ENCODE measurements at places on chromosomes 5 and 9.

DNA sequence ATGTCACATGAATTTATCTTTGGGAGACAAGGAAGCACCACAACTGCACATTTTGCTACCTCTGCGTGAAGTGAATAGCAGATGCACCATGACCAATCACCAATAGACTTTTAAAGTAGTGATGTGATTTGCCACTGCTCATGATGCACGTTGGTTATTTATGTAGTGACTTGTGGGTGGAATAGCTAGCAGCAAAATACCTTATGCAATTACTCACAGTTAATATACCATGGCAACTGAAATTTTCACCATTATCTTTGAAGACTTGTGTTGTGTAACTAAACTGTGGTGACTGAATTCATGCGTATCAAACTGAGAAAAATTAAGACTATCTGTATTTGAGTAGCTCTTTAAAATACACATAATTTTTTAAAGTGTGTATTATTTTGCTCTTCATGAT, 46.2 kb upstream of the TUSC1 start:
- no peak for DNase-seq

- DNase-seq: no peak
Observed at GRCh38 chr9:14313378-14313940, 482 bp downstream of the NFIB start.

DNA sequence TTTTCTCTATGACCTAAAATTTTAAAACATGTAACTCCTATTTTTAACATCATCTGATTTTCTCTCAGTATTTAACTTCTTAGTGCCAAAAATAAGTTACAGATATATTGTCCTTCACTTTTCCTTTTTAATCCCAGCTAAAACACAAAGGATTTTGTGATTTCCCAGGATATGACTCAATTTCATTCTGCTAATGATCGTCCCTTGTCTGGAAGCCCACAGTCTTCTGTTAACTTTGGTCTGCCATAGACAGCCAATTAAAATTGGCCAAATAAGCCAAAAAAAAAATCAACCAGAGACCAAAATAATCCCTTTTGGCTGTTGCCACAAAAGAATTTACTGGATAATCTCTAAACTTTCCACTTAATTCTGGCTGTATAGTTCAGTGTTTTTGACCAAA, 124.5 kb upstream of the FST start:
- DNase-seq: no peak

DNA sequence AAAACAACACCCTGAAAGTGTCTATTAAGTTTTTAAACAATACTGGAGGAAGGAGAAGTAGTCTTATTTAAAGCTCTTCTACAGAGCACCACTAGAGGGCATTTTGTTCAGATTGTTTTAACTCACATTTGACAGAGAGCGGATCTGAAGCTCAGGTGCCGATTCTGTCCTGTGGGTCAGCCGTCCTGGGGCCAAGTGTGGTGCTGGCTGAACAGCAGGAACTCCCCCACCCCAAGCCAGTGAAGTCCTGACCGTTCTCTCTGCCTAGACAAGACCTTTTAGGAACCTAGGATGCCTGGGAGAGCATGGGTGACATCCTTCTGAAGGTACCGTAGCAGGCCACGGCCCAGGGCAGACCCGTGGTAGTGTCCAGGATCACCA, 3.9 kb downstream of the EXOC3 start:
- DNase-seq: peak; percentile 35

DNA sequence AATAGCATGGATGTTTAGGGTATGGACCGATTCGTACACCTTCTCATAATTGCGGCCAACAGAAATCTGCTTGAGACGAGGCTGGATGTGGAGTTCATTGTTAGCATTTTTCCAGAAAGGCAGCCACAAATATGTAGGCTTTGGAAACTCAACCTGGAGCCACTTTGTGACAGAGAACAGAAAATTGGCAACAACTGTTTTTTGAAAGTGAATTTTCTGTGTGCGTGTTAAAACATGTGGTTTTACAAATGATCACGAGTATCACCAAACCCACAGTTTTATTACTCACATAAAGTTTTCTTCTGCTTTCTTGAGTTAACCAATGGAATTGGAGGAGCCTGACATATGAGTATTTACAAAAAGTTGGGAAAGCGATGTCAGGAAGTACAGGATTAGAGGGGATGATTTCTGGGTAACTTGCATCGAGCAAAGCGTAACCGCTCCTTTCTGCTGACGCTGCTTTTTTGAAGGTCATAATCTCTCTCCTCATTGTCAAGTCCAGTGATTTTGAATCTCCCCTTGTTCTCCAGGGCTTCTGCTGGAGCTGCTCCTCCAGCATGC, 138.5 kb upstream of the TAF11L2 start:
- no peak for DNase-seq

DNA sequence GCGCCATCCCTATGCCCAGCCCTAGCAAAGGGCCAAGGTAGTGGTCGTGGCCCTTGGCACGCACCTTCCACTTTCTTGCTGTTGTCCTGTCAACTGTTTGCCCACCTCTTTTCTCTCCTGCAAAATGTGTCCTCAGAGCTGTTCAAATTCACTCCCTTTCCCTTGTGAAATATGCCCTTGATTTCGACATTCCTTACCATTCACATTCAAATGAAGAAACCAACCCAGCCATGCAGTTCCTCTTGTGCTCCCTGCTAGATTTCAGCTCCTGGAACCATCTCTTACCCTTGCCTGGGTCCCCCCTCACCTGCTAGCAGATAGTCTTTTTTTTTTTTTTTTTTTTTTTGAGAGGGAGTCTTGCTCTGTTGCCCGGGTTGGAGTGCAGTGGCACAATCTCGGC, 19.6 kb upstream of the HRH2 start:
- no peak for DNase-seq

- DNase-seq: no peak
Observed at GRCh38 chr5:1445313-1445688, at the start of gene SLC6A3. SLC6A3 (minus strand) TSS chr5:1445440; CDS start chr5:1443197, 2,243 bp downstream.

GRCh38 chr5:761854-762710, 22.4 kb downstream of the ZDHHC11B start:
- DNase-seq: no peak

- DNase-seq: no peak
Observed at GRCh38 chr5:132556153-132556762, 519 bp upstream of the RAD50 start.

Data from kidney capillary endothelial cell (primary cell).